CMK (cell line): ENCODE measurements at places on chromosomes 7 and 10.

- DNase-seq = no peak
Observed at GRCh38 chr10:79238606-79239005, 108.7 kb upstream of the PPIF start.

- no peak for DNase-seq
Observed at GRCh38 chr7:33937871-33938270, 32.5 kb downstream of the BMPER start.

DNA sequence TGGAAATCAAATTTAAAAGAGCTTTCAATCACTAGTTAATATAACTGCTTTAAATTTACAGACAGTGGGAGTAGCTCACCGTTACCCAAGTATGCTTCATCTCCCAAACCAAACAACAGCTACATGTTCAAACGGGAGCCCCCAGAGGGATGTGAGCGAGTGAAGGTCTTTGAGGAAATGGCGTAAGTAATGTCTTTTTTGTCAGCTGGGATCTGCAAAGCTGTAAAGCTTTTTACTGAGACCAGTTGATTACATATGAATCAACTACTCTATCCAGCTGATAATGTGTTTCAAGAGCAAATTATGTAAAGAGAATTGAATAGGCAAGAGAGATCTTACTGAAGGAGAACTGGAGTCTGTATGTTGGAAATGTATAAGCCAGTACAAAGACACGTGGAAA lies 116.2 kb downstream of the GLCCI1 start:
- no peak for DNase-seq

GRCh38 chr10:121851786-121852185 lies 76.0 kb downstream of the ATE1 start:
- DNase-seq = no peak

- peak; percentile 25 for DNase-seq
Observed at GRCh38 chr7:12385364-12385786, 18.3 kb downstream of the VWDE start.

GRCh38 chr10:58209669-58210068 lies 58.0 kb downstream of the IPMK start:
- DNase-seq = no peak

- no peak for DNase-seq
Observed at GRCh38 chr7:101362334-101363195, at the start of gene COL26A1. Gene COL26A1 (plus strand): TSS chr7:101362875. CDS start chr7:101363033, 158 bp downstream.

GRCh38 chr7:115965796-115966475 lies 64.6 kb downstream of the TFEC start:
- DNase-seq = no peak

DNA sequence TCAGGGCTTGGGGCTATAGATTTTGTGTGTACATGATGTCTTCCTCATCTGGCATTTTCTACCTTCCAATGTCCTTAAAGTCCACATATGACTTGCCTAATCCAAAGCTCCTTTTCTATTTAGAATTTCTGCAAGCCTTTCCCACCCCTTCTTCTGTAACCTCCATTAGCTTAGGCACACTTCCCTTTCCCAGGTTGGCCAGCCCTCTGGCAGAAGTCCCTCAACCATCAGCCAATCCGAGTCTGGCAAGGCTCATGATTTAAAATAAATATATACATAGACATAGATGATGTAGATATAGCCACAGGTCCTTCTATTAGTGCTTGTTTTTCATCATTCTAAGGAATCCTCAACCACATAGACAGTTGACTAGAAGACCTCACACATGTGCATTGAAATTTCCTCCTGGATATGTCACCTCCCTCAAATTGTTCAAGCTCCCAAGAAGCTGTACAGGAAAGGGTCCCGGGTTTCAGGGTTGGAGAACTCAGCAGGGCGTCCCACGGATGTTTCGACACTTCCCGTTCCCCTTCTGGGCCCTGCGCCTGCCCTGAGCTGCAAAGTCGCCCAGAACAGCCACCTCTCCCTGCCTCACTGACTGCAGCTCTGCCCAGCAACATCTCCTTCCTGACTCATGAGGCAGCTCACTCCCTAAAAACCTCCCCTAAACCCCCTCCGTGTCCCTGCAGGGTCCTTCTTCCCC lies 20.4 kb upstream of the PIK3AP1 start:
- DNase-seq = no peak

DNA sequence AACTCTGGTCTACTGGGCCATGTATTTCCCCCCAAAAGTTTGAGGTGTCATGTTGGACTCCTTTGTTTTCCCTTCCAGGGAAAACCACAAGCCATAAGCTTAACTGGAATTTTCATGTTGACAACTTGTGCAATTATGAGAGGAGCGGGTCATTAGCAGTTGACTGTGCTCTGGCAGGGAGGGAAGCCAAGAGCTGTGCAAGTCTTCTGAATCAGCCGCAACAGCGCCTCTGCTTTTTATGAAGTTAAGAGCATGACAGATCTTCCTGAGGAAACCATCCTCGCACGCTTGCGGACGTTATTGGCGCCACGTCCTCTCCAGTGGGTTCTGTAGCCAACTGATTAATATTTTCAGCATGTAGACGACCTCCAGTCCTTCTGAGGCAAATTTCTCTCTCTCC lies 148.7 kb upstream of the MKI67 start:
- peak; percentile 17 for DNase-seq

DNA sequence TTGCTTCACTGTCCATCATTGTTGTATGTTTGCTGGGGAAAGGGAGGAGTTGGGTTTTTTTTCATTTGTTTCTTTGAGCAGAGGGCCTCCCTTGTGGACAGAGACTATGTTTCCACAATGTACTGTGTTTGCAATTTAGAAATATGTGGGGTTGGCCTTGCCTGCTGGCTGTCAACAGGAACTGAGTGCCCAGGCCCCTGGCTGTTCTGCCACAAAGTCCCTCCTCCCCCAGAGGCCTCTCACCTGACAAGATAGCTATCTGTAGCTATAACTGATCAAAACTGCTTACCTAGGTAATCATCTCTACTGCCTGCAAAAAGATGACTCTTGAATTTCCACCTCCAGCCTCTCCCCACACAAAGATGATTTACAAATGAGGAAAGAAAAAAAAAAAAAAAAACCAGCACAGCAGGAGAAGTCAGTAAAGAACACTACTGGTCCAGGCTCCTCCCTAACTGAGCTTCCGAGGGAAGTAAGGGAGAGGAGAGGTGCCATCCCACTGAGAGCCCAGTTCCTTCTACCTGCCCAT lies 121.8 kb downstream of the SGMS1 start:
- no peak for DNase-seq

DNA sequence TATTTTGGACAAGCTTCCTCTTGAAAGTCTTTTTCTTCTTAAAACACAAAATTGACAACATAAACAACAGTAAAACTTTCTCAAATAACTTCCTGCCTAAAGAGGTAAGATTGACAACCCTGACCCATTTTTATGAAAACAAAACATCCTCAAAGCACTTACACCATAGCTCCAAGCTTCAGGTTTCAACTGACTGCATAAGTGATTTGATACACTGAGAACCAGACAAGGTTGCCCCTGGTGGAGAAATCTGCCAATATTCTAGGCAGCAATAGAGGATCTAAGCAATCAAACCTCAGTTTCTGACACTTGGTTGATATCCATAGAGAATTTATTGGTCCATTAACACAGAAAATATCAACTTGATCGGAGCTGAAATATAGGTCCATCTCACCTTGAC lies 147.8 kb downstream of the ELAPOR2 start:
- DNase-seq = no peak

- no peak for DNase-seq
Observed at GRCh38 chr10:93113042-93113441, 39.3 kb downstream of the CYP26A1 start.

GRCh38 chr10:100654782-100655325 lies 90.5 kb upstream of the PAX2 start:
- DNase-seq = peak; percentile 52

DNA sequence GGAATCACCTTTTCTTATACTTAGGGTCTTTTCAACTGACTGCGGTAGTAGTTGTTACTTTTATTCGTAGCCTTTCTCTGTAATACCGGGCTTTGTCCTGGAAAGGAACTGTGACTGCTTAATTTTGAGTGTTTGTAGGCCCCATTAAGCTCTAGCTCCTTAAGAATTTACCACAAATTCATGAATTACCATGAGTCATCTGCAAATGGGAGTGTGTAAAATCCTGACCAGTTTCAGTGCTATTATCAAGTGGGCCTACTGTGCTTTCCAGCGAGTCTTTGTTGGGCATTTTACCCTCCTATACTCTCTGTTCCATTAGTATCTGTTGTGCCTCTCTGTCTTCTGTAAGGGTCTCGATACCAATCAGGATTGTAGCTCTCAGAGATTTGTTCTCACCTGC lies 49.7 kb downstream of the ZMYND11 start:
- DNase-seq = no peak

DNA sequence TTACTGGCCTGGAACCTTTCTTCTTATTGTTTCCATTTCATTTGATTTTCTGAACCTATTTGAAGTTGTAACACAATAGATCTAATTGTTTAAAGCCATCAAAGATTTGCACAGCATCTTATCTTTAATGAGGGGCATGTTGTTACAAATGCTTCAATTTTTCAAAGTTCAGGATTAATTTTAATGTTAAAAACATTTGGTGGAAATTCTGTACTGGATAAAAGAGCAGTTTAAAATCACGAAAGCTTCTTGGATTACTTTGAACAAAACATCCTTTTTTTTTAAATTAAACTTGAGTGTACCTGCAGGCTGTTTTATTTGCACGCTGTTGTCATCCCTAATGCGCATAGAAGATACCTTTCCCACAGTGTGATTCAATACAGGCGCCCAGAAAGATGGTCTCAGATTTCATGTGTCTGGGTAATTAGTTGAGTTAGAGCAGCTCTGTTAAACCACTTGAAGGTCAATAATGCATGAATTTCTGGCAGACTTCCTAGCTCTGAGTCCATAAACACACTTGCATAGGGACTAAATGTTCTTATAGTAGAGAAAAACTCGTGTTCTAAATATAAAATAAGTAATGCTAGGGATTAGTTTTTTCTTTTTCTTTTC lies 29.3 kb upstream of the DDX50 start:
- no peak for DNase-seq

- no peak for DNase-seq
Observed at GRCh38 chr10:33704214-33704830, 369.9 kb upstream of the NRP1 start.

GRCh38 chr7:77538281-77539212 lies 1.5 kb downstream of the PTPN12 start:
- peak; percentile 60 for DNase-seq

GRCh38 chr10:68135362-68135761 lies 26.1 kb downstream of the MYPN start:
- DNase-seq = no peak

DNA sequence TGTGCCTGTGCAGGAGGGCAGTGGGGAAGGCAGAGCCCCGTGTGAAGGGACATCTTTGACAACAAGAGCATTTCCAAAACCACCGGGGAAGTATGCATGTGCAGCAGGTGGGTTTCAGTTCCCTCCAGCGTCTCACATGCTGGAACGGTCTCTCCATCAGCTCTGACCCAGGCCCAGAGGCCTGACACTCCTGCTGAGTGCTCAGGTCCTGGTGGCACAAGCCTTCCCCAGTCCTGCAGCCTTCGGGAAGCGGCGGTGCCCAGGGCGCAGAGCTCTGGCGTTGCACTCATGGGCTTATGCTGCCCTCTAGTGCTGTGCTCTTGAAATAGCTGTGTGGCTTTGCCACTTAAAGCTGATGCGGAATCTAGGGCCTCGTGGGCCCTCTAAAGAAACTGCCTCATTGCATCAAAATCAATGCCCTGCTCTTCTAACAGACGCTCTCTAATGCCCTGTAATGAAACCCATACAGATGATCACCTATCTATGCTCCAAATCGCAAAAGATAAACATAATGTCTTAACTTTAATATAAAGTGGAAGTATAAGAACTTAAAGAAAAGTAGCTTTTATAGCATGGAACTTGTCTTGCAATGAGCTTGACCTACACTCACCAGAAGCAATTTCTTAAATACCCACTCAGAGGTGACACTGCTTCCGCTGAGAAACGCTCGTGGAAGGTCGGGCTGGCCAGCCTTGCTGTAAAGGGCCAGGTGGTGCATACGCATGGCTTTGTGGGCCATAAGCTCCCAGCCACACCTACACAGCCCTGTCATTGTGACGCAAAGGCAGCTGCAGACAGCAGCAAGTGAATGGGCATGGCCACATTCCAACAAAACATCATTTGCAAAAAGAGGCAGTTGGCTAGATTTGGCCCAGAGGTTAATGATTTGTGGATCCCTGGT lies 38.6 kb downstream of the CLRN3 start:
- peak; percentile 31 for DNase-seq

GRCh38 chr10:22456486-22456885 lies 111.2 kb downstream of the SPAG6 start:
- no peak for DNase-seq

DNA sequence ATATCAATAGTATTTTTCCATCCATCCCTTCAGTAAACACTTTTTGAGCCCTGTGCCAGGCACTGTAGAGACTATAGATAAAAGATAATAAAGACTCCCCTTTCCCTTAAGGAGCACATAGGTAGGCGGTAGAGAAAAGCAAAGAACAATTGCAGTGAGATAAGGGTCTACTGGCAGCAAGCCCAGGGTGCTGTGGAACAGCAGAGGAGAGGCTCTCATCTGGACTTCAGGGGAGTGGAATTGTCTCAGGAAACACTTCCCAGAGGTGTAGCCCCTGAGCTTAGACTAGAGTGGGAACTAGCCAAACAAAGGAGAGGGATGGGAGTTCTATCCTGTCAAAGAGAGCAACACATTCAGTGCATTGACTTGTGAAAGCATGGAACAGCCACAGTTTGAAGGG lies 102.0 kb downstream of the NRF1 start:
- no peak for DNase-seq

DNA sequence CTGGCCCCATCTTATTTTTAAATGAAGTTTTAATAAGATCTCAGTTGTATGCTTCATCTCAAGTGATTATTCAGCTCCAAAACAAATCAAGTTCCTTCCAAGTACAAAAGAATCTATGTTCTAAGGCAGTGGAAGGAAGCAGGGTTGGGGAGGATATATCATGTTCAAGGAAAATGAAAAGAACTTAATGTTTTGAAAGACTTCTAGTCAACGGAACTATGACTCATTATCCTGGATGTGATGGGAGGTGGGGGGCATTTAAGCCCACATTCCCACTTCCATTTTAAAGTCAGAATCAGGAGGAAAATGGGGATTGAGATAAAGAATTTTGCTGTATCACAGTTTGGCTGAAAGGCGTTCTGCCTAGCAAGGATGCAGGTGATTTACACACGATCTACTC lies 59.4 kb downstream of the FANK1 start:
- DNase-seq = no peak

- no peak for DNase-seq
Observed at GRCh38 chr7:88787777-88788176, 7.8 kb downstream of the TEX47 start.

GRCh38 chr7:55133630-55134358 lies 115.0 kb downstream of the EGFR start:
- no peak for DNase-seq

DNA sequence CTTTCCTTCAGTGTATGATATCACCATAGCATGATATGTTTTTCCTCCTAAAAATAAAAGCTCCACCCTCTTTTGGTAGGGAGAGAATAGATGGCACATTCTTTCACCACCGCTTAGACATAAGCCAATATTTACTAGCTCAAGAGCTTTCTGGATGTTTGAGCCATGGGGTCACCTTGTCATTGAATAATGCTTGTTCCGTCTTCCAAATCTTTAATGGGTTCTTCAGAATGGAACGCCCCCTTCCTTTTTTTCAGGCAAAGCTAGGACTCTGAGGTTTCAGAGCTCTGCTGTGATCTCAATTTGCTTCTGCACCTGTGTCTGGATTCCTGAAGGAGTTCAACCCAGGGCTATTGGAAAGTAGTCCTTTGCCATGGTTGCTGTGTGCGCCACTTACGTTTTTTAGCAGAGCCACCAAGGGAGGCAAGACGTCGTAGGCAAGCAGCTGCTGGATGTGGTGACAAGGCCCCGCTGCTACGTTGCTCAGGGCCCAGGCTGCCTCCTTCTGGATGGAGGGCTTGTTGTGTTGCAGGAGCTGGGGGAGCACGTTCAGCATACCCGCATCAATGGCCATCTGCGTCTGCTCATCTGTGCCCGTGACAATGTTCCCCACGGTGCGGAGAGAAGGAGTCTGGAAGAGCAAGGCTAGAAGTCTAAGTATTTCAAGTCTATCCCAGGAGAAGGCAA lies 23.2 kb downstream of the KPNA7 start:
- no peak for DNase-seq
